ENCODE measurements at places on chromosomes 1 and 21. TPM values are rescaled to one million over a fixed set of nuclear protein-coding genes. Genes with fewer than 3 reads are reported as not detected.

The S100A5 gene
- not detected for total RNA-seq

DNA sequence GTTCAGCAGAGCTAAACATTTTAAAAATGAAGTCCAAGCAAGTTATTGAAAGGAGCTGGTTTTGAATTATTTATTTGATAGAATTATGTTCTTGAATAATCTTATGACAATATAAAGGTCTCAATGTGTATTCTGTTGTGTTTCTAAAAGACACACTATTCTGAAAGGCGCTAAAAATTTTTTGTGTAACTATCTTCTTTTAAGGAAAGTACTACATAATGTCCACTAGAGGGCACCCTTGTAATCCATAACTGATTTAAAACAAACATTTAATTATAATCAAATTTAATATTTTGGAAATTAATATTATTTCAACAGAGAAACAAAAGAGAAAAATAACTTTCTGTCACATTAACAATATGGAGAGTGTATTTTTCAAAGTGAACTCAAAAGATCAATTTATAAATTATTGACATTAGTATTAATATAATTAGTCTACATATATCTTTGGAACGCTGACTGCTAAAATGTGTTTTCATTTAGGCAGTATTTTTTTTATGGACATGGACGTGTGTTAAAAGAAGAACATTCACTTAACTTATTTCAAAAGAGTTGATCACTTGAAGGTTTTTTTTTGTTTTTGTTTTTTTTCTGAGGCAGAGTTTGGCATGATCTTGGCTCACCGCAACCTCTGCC is 248.4 kb downstream of the DENND1B start:
- no peaks in the 10 kb centered on the region for H3K27me3 ChIP-seq
- H3K4me1 ChIP-seq = no peaks in the 10 kb centered on the region
- H3K27ac ChIP-seq = no peak overlapping the region

The PKP1 gene
- 0.38 TPM for total RNA-seq

- no peak overlapping the region for H3K4me3 ChIP-seq
- peaks cover 77% of the 10 kb centered on the region for H3K27me3 ChIP-seq
- DNase-seq = no peak
- peaks cover 8% of the 10 kb centered on the region for H3K4me1 ChIP-seq
- H3K27ac ChIP-seq = no peak overlapping the region
Observed at GRCh38 chr1:110520827-110521226, 1.9 kb upstream of the KCNA10 start.

GRCh38 chr1:29758781-29759499 is 522.6 kb downstream of the PTPRU start:
- H3K4me3 ChIP-seq = no peak overlapping the region
- DNase-seq = no peak
- no peak overlapping the region for H3K27ac ChIP-seq
- no peaks in the 10 kb centered on the region for H3K4me1 ChIP-seq

DNA sequence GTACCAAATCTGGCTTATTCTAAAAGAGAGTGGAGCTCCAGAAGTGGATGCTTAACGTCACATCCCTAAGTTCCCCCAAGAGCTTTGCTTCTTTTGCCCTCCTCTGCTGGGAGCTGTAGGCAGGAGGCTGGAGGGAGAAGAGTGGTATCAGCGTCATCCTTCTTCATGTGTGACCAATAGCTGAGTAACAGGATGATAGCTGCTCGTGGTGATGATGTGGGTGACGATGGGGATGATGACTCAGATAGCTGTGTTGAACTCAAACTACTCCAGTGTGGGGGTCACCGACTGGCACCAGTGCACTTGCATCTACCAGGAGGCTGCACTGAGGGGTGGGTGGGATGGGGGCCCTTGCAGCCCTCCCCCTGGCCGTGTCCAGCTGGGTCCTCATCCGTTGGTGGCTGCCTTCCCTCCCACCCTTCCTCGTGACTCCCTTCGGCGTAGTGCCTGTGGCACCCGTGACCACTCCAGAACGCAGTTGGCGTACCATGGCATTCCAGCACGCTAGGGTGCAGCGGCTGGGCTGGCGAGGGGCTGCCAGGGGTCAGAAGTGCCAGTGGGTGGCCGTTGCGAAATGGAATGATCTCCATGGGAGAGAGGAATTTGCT is 1.1 kb downstream of the IGFN1 start:
- no peaks in the 10 kb centered on the region for H3K4me1 ChIP-seq
- H3K36me3 ChIP-seq = no peaks in the 10 kb centered on the region
- H3K27me3 ChIP-seq = peaks cover 34% of the 10 kb centered on the region
- no peak overlapping the region for H3K27ac ChIP-seq

The FCRL6 gene
- 0.33 TPM for total RNA-seq

The MRPS14 gene
- 25.4 TPM for total RNA-seq

The CEPT1 gene
- 14.0 TPM for total RNA-seq

The HRNR gene
- not detected for total RNA-seq

DNA sequence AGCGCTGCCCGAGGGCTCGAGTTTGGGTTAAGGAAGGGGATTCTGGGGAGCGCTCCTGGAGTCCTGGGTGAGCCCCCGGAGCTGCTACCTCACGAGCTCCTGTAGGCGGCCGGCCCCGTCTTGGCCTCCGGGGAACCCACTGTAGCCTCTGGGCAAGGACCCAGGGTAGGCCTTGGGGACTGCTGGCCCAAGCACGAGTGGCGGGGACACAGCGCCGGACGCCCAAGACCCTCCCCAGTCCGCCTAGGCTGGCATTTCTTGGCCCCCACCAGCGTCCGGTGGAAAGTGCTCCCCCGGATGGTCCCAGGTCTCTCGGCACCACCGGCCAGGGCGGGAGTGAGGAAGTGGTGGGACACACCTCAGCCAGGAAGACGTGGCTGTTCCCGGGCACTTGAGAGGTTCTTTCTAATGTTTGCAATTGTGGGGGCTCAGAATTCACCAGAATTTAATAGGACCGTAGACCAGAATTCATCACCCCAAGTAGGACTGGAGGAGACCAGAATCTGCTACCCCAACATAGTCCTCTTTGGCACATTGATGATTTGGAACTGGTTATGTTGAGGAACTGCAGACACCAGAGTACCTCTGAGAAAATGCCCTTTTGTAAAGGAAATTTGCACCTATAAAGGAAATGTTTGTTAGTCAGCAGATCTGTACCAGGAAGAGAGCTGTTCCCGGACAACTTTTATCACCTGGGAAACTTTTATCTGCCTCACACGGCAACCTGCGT is 622 bp upstream of the TMPRSS2 start:
- no peak for DNase-seq
- H3K4me1 ChIP-seq = peaks cover 20% of the 10 kb centered on the region
- no peak overlapping the region for H3K27ac ChIP-seq
- H3K36me3 ChIP-seq = no peaks in the 10 kb centered on the region
- H3K27me3 ChIP-seq = peaks cover 98% of the 10 kb centered on the region

DNA sequence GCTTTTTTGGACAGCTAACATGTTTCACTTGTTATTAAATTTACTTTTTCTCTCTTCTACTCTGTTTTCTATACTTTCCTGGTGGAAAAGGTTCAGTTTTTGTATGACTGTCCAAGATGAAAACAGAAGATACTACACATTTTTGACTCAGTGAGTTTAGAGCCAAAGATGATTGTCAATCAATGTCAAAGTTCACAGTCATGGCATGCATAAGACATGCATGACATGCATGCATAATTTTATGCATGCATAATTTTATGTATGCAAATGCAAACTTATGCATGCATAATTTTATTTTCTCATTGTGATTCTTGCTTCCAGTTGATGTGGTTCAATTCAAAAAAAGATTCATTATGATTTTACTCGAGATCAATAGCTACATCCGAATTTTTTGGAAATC is 48.1 kb upstream of the TMPRSS15 start:
- DNase-seq = no peak
- H3K36me3 ChIP-seq = no peaks in the 10 kb centered on the region
- H3K27ac ChIP-seq = no peak overlapping the region
- H3K27me3 ChIP-seq = no peaks in the 10 kb centered on the region
- H3K4me3 ChIP-seq = no peak overlapping the region

The DTL gene
- total RNA-seq = 0.30 TPM

- H3K4me3 ChIP-seq = no peak overlapping the region
- peaks cover 31% of the 10 kb centered on the region for H3K36me3 ChIP-seq
- H3K4me1 ChIP-seq = peaks cover 19% of the 10 kb centered on the region
- no peak for DNase-seq
Observed at GRCh38 chr21:43697758-43698643, 20.9 kb upstream of the PDXK start.

DNA sequence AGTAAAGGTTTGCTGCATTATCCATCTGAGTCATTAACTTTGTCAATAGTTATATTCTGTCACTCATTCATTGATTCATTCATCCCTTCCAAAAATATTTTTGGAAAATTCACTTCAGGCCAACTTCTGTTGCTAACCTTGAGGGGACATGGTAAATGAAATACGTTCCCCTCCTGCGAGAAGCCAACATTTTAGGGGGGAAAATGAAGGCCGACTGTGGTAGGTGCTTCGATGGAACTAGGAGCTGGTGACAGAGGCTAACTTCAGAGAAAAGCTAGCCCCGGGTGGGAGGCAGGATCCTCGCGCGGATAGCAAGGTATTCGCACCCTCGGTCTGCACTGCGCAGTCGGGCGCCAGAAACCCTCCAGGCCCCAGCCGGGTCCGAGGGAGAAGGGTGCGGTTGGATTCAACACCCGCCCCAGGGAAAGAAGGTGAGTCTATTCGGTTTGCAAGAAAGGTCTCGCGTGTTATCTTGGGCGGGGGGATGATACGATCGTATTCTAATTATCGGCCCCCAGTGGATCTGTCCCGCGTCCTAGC is 646 bp upstream of the RRP15 start:
- H3K4me3 ChIP-seq = peak overlapping the region; percentile 87
- DNase-seq = no peak
- H3K4me1 ChIP-seq = peaks cover 44% of the 10 kb centered on the region
- H3K36me3 ChIP-seq = no peaks in the 10 kb centered on the region

- DNase-seq = no peak
- no peak overlapping the region for H3K4me3 ChIP-seq
- H3K4me1 ChIP-seq = no peaks in the 10 kb centered on the region
Observed at GRCh38 chr1:73593804-73594203, 604.2 kb downstream of the LRRIQ3 start.

GRCh38 chr1:20185834-20186782 is at the start of the genes PLA2G2C and UBXN10:
Gene PLA2G2C (minus strand): TSS chr1:20186518. CDS start chr1:20177363, 9,155 bp downstream.
Gene UBXN10 (plus strand): TSS chr1:20186096. CDS start chr1:20190562, 4,466 bp downstream.
- peak; percentile 59 for DNase-seq
- peaks cover 61% of the 10 kb centered on the region for H3K27me3 ChIP-seq
- H3K4me3 ChIP-seq = peak within 1 kb of the TSS; percentile 66
- H3K4me1 ChIP-seq = peaks cover 31% of the 10 kb centered on the region
- no peaks in the 10 kb centered on the region for H3K36me3 ChIP-seq
- H3K27ac ChIP-seq = peak within 1 kb of the TSS; percentile 40

- no peaks in the 10 kb centered on the region for H3K27me3 ChIP-seq
- H3K4me3 ChIP-seq = no peak overlapping the region
- DNase-seq = no peak
- peaks cover 37% of the 10 kb centered on the region for H3K4me1 ChIP-seq
Observed at GRCh38 chr1:27993241-27993640, 33.5 kb downstream of the XKR8 start.

The PLA2G2C gene
- not detected for total RNA-seq

GRCh38 chr1:77218477-77219165 is 609 bp downstream of the PIGK start:
- peak overlapping the region; percentile 73 for H3K4me3 ChIP-seq
- DNase-seq = no peak
- H3K27me3 ChIP-seq = no peaks in the 10 kb centered on the region
- no peaks in the 10 kb centered on the region for H3K36me3 ChIP-seq
- H3K27ac ChIP-seq = peak overlapping the region; percentile 82
- peaks cover 24% of the 10 kb centered on the region for H3K4me1 ChIP-seq

The SMIM11 gene
- total RNA-seq = 25.1 TPM

DNA sequence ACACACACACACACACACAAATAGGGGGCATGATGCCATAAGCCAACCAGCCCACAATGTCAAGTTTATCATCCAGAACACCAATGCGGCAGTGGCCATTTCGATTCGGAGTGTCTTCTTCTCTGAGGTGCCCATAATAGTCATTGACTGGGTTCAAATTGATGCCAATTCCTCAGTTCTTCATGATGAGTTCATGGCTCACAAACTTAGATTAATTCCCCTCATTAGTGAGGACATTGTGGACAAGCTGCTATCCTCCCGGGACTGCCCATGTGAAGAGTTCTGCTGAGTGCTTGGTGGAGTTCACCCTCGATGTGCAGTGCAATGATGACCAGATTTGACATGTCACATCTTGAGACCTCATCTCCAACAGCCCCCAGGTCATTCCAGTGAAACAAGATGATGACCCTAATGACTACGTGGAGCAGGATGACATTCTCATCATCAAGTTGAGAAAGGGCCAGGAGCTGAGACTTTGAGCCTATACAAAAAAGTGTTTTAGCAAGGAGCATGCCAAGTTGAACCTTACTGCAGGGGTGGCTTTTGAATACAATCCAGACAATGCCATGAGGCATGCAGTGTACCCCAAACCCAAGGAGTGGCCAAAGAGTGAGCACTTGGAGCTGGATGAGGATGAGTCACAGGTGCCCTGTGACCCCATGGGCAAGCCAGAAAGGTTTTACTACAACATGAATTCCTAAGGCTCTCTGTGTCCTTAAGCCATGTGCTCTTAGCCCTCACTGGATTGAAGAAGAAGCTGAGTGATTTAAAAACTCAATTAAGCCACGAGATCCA is 211.6 kb upstream of the SAMSN1 start:
- no peak for DNase-seq
- no peak overlapping the region for H3K27ac ChIP-seq
- H3K36me3 ChIP-seq = no peaks in the 10 kb centered on the region
- no peaks in the 10 kb centered on the region for H3K4me1 ChIP-seq

Measured in left ventricle myocardium inferior (tissue), 1 donor.